Left cardiac atrium (tissue), 4 donors: ENCODE measurements at places on chromosomes 3 and 15. TPM values are rescaled to one million over a fixed set of nuclear protein-coding genes. Genes with fewer than 3 reads are reported as not detected.

LRRC31 gene
- not detected for total RNA-seq

GRK7 gene
- total RNA-seq, result not detected

KBTBD13 gene
- total RNA-seq, result 2.6 TPM

DNA sequence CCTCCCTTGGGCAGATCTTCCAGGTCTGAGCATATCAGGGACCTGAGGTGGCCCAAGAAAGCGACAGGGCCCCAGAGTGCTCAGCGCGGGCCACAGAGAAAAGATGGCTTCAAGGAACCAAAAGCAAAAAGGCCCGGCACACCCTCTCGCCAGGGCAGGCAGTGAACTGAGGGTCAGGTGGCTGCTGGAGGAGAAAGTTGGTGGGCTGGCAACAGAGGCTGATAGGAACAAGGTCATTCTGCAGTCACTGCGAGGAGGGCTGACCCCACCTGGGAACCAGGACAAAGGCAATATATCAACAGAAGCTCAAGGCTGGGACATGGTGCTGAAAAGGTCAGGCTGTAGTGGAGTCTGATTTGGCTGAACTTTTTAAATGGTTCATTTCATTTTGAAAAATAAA lies 2.8 kb upstream of the ACSBG1 start:
- DNase-seq, result no peak

GOLGA8Q gene
- 1.1 TPM for total RNA-seq

DNA sequence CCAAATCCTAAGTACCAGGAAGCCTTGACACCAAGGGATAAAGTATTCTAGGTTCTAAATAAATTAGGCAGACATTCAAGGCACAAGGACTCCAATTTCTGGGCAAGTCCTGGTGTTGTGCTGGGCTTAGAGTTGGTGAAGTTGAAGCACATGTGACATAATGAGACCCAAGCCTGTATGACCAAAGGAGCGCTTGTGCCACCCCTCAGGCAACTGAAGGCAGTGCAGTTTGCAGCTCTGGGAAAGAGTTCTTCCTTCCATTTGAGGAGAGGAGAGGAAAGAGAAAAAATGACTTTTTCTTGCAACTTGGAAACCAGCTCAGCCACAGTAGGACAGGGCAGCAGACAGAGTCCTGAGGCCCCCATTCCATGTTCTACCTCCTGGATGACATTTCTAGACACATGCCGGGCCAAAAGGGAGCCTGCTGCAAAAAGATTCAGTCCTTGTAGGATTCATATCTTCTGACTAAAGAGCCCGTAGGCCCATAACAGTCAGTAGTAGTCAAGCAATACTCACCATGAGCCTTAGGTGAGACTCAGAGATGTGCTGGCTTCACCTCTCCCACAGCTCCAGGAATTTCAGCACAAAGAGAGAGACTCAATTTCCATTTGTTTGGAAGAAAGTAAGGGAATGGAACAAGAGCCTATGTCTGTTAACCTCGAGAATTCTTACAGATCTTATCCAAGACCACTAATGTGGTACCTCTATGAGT lies 588.8 kb upstream of the BCHE start:
- no peak for DNase-seq

NOX5 gene
- total RNA-seq, result 0.18 TPM

PPP1R14D gene
- total RNA-seq, result not detected

DNA sequence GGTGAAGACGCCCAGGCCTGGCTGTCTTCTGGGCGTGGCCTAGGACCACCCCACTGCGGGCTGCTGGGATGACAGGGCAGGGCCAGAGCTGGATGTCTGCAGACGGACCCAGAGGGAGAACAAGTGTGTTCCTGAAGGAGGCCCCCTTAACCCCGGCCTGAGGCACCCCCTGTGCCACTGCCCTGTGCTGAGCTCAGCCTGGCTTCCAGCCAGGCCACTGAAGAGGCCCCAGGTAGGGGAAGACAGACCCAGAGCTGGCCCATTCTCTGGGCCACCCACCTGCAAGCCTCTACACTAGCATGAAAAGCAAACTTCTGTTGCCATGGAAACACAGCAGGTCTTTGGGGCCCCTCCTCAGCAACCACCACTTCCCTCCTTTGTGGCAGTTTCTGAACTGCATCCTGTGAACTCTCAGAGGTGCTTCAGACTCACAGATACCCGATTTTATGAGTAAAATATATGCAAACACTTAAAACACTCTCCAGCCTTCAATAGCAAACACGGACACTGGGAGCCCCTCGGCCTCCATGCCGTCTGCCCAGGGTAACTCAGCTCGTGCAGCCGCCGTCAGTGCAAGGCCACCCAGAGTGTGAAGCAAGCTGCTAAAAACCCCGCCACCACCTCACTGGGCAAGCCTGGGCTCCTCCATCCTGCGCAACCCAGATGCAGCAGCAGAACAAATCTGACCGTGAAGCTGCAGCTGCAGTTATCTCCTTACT lies 42.5 kb downstream of the CMTM6 start:
- DNase-seq, result no peak

DNA sequence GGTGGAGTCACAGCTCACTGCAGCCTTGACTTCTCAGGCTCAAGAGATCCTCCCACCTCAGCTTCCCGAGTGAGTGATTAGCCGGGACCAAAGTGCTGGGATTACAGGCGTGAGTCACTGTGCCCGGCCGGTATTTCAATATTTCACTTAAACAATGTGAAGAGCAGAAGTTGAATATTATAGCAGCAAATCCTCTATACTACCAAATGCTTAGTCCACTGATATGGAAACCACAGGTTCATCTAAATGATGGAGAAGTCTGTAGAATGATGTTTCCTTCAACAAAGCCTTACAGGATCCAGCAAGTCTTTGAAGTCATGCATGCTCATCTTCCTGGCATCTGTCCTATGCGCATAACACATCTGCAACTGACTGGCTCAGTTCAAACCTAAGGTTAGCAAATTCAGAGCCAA lies 20.3 kb upstream of the UACA start:
- DNase-seq, result no peak

IL17RB gene
- 2.6 TPM for total RNA-seq

DNA sequence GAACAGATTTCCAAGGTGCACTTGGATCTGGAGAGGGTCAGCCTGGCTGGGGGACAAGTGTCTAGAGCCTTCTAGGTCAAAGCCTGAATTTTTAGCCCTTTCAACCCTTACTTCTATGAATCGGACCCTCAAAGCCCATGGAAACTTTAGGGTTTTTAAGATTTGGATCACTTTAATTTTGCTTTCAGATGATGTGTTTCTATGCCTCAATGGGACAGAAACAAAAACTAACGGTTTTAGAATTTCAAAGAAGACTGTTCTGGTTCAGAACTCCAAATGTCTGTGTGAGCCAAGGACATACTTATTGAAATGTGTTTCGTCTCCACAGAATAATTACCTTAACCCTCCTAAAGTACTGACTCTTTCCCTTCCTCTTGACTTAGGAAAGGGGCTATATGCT lies 266.7 kb downstream of the LRTM1 start:
- DNase-seq, result no peak

SPATA12 gene
- not detected for total RNA-seq

DNA sequence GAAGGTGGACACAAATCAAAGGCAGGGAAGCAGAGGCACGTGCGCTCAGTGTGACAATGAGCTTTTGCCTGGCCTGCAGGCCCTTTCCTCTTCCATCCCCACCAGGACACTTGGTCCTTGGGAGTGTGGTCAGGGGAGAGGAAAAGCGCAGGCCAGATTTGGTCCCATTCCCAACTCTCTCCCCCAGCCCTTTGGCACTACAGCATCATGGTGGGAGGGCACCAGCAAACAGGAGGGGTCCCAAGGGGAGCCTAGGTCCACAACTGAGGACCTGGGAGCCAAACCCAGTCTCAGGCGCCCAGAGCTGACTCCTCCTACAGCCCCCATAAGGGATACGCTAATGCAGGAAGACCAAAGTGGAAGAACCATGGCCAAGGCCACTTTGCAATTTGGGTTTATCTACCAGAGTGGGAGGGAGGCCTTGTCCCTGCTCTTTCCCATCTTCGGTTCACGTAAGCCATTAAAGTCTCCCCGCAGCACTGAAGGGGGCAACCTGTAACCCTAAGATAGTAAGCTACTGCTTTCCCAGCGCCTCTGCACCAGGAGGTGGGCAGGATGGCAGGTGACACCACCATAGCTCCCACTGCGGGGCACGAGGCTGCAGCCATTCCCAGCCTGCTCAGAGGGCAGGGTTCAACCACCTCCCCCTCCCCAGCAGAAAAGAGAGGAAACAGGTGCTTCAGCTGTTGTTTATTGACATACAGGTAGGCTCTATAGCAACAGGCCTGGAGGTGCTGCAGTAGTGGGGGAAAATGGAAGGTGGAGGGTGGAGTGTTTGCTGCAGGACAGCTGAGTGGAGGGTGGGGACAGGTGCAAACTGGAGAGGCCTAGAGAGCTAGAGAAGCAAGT lies 993 bp upstream of the GRAMD2A start:
- DNase-seq, result no peak

FAM174B gene
- total RNA-seq, result 9.9 TPM

- DNase-seq, result no peak
These were observed 49.0 kb upstream of the EPHA3 start for GRCh38 chr3:89058371-89058770.

- no peak for DNase-seq
These were observed 23.4 kb downstream of the WHAMM start for GRCh38 chr15:82832601-82833361.

- DNase-seq, result no peak
These were observed 812.9 kb upstream of the CFAP20DC start for GRCh38 chr3:59862686-59863085.

EPHA3 gene
- total RNA-seq, result 8.1 TPM

GRCh38 chr3:40655551-40655950 lies 130.8 kb downstream of the ZNF621 start:
- DNase-seq, result no peak

RNU6-1 gene
- not detected for total RNA-seq

DNA sequence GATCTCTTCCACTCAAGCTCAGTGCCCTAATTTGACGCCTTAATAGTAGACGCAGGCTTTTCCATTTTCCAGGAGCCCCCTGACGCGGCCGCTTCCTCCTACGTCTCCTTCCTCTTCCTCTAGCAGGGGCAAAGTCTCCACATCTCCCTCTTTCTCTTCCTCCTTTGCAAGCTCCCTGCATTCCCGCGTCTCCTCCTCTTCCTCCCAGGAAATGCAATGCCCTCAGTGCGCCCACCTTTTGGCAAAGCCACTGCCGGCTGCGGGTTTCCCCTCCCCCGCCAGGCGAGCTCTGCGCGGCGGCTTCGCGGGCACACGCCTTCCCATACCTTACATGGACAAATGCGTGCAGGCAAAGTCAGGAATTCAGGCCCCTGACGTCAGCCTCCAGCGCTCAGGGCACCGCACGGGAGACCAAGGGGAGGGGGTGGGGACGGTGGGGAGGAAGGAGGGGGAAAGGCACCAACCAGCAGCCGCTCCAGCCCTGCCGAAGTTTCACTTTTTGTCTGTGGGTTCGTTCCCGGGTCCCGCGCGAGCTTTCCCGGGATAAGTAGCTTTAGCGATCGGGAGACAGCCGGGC lies 432 bp upstream of the LPP start:
- DNase-seq, result peak; percentile 85

GRCh38 chr3:13379201-13379830 lies 40.8 kb downstream of the NUP210 start:
- peak; percentile 53 for DNase-seq

GRCh38 chr3:60289341-60290121 lies 961.7 kb downstream of the FHIT start:
- DNase-seq, result no peak

DNA sequence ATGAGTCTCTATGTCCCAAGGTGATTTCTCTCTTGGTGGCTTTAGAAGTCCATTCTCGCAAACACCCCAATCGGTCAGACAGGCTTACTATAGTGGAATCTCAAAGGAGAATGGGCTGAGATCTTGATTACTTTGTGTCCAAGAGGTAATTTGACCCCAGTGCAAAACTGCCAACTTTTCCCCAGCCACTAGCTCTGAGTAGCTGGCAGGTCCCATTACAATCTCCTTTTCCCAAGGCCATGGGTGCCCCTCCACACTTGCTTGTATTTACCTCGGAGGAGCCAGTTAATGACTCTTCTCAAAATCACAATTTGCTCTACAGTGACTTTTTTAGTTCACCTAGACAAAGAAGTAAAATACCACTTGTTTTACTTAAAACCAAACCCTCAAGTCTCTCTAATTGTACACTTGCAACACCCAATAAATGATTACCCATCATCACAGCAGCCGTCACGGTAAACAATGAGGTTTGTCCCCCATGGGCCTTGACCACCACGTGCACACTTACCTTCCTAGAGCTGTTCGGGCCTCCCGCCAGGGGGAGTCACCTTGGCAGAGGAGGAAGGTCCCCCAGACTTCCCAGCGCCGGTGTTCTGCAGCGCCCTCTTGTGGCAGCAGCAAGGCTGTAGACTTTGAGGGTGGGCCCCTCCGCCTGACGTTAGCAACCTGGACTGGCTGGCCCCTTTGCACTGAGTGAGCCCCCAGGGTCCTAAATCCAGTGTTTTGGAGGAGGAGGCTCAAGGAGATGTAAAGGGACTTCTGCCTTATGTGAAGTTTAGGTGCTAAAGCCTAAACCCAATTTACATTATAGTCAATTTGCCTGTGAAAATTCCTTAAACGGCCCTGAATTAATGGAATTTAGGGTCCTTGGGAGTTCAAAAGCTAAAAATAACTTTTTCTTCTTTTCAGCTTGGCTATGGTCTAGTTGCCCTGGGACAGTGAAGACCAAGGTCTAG lies 18.7 kb upstream of the HDAC11 start:
- DNase-seq, result no peak

GRCh38 chr3:89586256-89586655 lies 478.8 kb downstream of the EPHA3 start:
- DNase-seq, result no peak

- no peak for DNase-seq
These were observed 16.2 kb downstream of the MB21D2 start for GRCh38 chr3:192901435-192901834.

DNA sequence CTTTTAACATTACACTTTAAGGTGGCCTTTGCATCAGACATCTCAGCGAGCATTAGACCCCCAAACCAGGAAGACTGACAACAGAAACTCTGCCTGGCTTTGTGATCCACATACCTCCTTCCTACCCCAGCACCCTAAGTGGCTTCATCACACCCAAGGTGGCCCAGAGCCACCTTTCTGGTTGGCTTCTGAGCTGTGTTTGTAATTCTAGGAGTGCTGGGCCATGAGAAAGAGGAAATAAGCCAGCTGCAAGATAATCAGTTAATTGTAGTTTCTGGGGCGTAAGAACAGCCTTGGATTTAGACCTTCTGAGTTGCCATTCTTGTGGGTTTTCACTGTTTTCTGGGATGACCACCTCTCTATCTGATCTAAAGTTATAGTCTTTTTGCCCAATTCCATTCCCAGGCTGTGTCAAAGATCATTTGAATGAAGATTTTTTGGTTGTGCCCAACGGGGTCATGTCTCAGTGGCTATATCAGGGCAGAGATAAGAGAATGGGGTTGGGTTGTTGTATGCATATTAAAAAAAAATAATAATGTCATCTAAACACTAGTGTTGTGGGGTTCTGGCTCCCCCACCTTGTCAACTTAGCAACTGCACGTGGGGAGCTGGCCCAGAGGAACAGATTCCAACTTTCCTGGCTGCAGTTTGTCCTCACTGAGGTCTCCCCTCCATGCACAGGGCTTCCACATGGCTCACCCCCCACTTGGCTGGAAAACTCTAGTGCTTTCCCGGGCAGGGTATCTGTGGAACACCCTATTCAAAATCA lies 234.8 kb upstream of the WNT5A start:
- peak; percentile 27 for DNase-seq

ZDHHC23 gene
- total RNA-seq, result 2.2 TPM

PLCB2 gene
- total RNA-seq, result 13.5 TPM

FBXW12 gene
- total RNA-seq, result not detected

CPEB1 gene
- 3.1 TPM for total RNA-seq

CASR gene
- not detected for total RNA-seq

GOLGA6L7 gene
- total RNA-seq, result not detected
